ENCODE measurements at places on chromosomes 6 and 20. TPM values are rescaled to one million over a fixed set of nuclear protein-coding genes. Genes with fewer than 3 reads are reported as not detected.
A peak's percentile ranks its signal among the peaks of the same experiment; 100 is the strongest.

GRCh38 chr6:31815025-31815838 is at the start of the genes HSPA1A and HSPA1L:
TSS of gene HSPA1A (plus strand) at chr6:31815543. CDS start at chr6:31815757, 214 bp downstream.
TSS of gene HSPA1L (minus strand) at chr6:31815283. CDS start at chr6:31811972, 3,311 bp downstream.
- DNase-seq, result peak; percentile 98
- H3K4me1 ChIP-seq, result peaks cover 27% of the 10 kb centered on the region
- H3K27ac ChIP-seq, result peak within 1 kb of the TSS; percentile 98
- peaks cover 4% of the 10 kb centered on the region for H3K36me3 ChIP-seq
- peak within 1 kb of the TSS; percentile 85 for H3K4me3 ChIP-seq
- H3K27me3 ChIP-seq, result no peaks in the 10 kb centered on the region

- no peak overlapping the region for H3K4me3 ChIP-seq
- H3K36me3 ChIP-seq, result peaks cover 3% of the 10 kb centered on the region
- H3K27me3 ChIP-seq, result no peaks in the 10 kb centered on the region
- DNase-seq, result no peak
- H3K4me1 ChIP-seq, result peaks cover 29% of the 10 kb centered on the region
- H3K27ac ChIP-seq, result peak overlapping the region; percentile 48
These were observed 31.1 kb downstream of the CDKAL1 start for GRCh38 chr6:20565342-20565741.

- H3K4me3 ChIP-seq, result no peak overlapping the region
- DNase-seq, result no peak
- H3K27me3 ChIP-seq, result no peaks in the 10 kb centered on the region
- peaks cover 21% of the 10 kb centered on the region for H3K4me1 ChIP-seq
These were observed 1308.0 kb downstream of the EPHA7 start for GRCh38 chr6:92111386-92111785.

DNA sequence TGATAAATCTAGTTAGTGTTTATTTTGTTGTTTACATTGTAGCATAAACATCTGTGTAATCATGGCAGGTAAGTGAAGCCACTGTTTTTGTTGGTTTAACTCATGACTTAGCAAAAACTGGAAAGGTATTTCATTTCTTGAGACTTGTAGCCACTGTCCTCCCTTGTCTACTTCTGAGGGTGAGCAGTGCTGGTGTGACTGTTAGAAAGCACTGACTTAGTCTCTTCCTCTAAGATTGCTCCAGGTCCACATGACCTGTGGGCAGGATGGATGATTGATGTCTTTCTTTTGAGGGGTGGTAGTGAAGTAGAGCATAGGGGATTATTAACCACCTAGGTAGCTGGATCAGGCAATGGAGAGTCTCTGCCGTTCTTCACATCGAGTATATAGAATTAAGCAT is 203.8 kb downstream of the ARID1B start:
- H3K27me3 ChIP-seq, result no peaks in the 10 kb centered on the region
- no peaks in the 10 kb centered on the region for H3K36me3 ChIP-seq
- no peak overlapping the region for H3K4me3 ChIP-seq
- peaks cover 90% of the 10 kb centered on the region for H3K4me1 ChIP-seq

MAS1 gene
- total RNA-seq, result 0.68 TPM

DNA sequence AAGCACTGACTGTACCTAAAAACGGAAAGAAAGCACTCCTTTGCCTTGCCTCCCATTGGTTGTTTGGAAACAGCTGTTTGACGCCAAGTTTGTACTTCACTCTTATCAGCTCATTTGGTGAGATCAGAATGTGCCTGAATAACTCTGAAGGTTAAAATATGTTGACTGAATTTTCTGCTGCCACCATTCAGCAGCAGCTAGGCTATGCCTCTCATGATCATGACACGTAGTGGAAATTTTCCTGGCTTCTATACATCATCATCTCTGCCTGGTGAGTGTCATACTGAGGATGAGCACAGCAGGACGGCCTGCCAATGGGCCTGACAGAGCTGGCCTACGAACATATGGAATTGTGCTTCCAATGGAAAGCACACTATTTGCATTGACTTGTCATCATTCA is 704.9 kb upstream of the CITED2 start:
- DNase-seq, result no peak
- H3K4me1 ChIP-seq, result peaks cover 7% of the 10 kb centered on the region
- no peaks in the 10 kb centered on the region for H3K27me3 ChIP-seq
- no peaks in the 10 kb centered on the region for H3K36me3 ChIP-seq
- H3K4me3 ChIP-seq, result no peak overlapping the region
- H3K27ac ChIP-seq, result no peak overlapping the region

- H3K4me1 ChIP-seq, result no peaks in the 10 kb centered on the region
- H3K4me3 ChIP-seq, result no peak overlapping the region
- H3K36me3 ChIP-seq, result peaks cover 36% of the 10 kb centered on the region
- no peaks in the 10 kb centered on the region for H3K27me3 ChIP-seq
These were observed 14.5 kb downstream of the NPEPL1 start for GRCh38 chr20:58706975-58707681.

ITCH gene
- 35.8 TPM for total RNA-seq

DNA sequence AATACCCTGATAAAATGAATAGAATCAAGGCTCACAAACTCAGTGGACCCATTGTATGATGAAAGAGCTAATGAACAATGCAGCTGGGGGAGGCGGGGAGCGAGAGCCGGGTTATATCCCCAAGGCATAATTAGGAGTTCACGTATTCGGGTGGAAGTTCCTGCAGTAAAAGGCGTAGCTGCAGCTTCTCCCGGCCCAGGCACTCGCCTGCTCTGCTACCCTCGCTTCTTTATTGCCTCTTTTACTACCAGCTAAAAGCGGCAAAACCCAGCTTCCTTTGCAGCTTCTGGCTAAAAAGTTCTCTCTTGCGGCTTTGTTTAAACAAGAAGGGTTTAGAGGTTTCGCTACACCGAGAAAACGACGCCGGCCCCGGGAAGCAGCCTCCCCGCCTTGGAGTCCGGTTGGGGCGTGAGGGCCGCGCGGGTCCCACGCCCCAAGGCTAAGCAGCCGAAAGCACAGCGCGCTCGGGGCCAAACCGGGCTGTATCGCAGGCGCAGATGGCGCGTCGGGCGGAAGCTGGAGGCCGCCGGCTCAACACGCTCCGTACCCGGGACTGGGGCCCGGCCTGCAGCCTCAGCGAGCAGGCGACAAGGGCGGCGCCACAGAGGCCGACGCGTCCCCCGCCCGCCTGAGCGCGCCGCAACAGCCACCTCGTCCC is 1.6 kb downstream of the ZBTB2 start:
- H3K36me3 ChIP-seq, result peaks cover 14% of the 10 kb centered on the region
- H3K4me1 ChIP-seq, result peaks cover 55% of the 10 kb centered on the region
- H3K27ac ChIP-seq, result peak overlapping the region; percentile 99
- no peaks in the 10 kb centered on the region for H3K27me3 ChIP-seq

DYNLT2 gene
- total RNA-seq, result 1.5 TPM

DNA sequence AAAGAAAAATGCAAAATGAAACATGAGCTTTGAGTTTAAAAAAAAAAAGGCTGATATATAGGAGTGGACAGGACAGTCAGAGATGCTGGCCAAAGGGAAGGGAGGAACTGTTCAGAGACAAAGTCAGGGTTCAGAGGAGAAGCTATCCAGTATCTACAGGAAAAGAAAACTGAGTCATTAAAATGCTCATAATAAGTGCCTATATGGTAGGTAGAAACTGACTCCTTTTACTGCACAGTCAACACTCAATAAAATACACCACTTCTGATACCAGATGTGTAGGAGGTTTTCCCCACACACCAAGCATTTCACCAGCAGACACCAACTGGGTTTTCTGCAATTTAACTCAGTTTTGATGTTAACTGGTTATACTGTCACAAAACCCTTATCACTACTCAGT is 32.9 kb downstream of the FRK start:
- DNase-seq, result no peak
- no peaks in the 10 kb centered on the region for H3K27me3 ChIP-seq
- no peak overlapping the region for H3K4me3 ChIP-seq
- no peaks in the 10 kb centered on the region for H3K36me3 ChIP-seq
- peaks cover 5% of the 10 kb centered on the region for H3K4me1 ChIP-seq

ELOVL2 gene
- 1.1 TPM for total RNA-seq

All from WTC11 (cell line).